ENCODE measurements at places on chromosomes 5 and 9. TPM values are rescaled to one million over a fixed set of nuclear protein-coding genes. Genes with fewer than 3 reads are reported as not detected.

Gene TAF1L
- total RNA-seq, result not detected

Gene PCDHA12
- 0.15 TPM for total RNA-seq

Gene BRD3OS
- total RNA-seq, result 7.0 TPM

Gene RAB3C
- 1.3 TPM for total RNA-seq

Gene C8G
- 0.88 TPM for total RNA-seq

Gene FAM153A
- 0.50 TPM for total RNA-seq

Gene SH3RF2
- 179 TPM for total RNA-seq

Gene SLC46A2
- not detected for total RNA-seq

Measured in left cardiac atrium (tissue), 4 donors.